Activated CD8-positive, alpha-beta memory T cell treated with anti-CD3 and anti-CD28 coated beads for 1 hour (primary cell): ENCODE measurements at places on chromosomes 11 and 22.

- no peak for DNase-seq
Observed at GRCh38 chr11:18792827-18793226, 1.2 kb upstream of the PTPN5 start.

DNA sequence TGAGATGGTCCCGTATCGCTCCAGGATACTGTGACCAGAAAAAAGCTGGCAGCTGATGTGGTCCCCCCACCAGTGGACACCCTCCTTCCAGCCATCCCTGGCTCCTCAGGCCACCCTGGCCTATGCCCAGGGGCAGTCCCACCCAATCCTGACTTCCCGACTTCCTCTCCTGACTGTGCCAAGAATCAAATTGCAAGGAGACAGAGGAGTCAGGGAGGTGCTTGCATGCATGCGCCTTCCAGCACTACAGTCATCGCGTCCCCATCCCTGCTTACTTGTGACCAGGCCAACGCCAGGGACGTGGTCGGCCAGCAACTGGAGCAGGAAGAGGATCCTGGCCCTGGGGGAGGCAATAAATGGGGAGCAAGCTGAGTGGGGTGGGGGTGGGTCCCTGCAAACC lies 3.6 kb upstream of the FREY1 start:
- DNase-seq: no peak

DNA sequence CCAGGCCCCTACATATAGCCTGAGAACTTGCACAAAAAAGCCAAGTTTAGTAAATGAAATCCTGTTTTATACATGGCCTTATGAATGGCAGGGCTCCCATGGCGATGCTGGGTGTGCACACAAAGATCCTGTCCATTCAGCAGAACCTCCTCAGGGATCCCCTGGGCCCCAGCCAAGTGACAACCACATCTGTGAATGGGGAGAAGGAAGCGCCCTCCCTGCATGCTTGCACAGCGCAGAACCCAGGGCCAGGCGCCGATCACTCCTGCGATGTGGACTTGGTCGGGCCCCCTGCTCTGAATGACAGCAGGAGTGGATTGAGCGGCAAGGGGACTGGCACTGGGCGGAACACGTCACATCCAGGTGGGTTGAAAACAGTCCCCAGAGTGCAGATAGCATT lies 4.5 kb upstream of the CDC42EP2 start:
- no peak for DNase-seq

DNA sequence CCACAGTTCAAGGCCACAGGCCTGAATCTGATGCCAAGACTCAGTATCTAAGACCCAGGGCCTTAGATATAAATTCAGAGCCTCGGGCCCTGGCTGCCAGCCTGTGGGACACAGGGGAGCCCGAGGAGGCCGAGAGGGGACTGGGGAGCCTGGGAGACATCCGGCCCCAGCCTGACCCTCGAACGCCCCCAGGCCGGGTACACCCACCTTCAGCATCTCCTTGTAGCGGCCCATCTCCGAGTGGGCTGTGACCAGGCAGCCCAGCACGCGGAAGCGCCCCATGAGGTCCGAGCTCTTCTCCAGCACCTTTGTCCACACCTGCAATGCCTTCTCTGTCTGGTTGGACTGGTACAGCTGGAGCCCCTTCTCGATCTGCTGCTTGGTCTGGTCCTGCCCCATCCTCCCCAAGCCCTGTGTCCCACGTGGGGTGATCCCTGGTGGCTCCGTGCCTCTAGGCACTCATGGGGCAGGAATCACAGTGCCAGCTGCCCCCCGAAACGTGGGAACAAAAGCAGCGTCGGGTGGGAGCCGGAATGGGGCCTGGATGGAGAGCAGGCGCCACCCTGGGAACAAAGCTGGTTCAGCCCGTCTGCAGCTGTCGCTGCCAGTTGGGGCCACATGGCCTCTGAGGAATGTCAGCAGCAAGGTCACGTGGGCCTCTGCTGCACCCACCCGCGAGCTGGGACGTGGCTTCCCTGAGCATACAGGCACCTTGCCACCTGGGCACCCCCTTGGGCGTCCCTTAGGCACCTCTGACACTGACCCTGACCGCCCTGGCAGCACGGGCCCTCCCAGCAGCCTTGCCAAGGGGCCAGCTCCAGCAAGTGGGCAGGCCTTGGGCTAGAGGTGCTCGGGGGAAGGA lies at the start of gene RAPSN:
TSS of gene RAPSN (minus strand) at position 571 of the 862 bp plus-strand sequence. CDS start at position 399, 172 bp downstream.
- DNase-seq: no peak

- no peak for DNase-seq
Observed at GRCh38 chr22:19524170-19525115, at the start of gene CLDN5. CLDN5 (minus strand) TSS chr22:19524410; CDS start chr22:19524255, 155 bp downstream.

GRCh38 chr22:45889539-45890350 lies 87.2 kb downstream of the WNT7B start:
- DNase-seq: no peak
